GM12891 (cell line): ENCODE measurements at places on chromosomes 2 and 18.

GRCh38 chr18:10002280-10002679, 88.5 kb downstream of the VAPA start:
- DNase-seq, result no peak

DNA sequence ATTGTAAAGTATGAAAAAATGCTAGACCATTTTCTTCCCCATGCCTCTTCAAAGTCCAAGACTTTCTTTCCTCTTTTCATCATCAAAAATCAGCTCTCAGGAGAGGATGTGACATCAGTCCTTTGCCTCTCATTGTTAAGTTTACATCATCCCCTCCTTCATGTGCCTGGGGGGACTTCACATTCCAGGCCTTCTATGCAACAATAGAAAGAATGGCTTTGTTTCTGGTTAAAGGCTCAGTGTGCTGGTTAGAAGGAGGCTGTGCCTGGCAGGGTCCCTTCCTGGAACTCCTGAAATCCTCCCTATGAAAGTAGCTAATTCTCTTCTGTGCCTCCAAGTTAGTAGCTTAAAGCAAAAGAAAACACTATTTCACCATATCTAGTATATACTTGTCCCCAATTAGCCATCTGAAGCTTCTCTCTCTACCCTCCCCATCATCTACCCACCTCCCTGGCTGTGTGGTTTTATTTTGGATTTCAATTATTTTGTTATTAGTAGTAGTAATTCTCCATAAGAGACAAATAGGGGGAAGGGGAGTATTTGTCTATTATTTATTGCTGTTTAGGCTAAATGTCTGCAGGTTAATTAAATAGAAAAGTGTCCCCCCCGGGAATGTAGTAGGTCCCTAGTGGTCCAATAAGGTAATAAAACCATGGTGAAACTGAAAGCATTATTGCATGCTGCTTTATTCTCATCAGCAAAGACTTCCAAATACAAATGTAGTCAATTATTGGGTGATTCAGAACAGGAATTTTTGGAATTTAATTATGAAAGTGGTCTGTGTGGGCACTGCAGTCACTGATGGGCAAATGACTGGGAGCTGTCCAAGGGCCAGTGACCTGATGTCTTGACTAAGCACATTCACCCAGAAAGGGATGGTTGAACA, 69.0 kb downstream of the CPO start:
- DNase-seq, result no peak

DNA sequence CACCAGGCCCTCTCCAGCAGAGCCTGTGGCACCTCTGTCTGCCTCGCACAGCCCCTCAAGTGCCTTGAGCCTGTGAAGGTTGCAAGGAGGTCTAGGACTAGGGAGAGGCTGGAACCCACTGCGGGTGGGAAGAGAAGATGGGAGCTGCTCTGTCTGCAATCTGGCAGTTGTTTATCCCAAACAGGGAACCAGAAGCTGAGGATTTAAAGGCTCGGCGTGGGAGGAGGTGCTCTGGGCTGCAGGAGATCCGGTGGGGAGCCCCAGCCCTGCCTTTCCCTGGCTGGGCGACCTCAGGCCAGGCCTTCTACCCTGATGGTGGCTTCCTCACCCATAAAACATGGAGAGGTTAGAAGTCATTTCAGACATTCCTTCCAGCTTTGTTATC, 174.1 kb downstream of the SMAD7 start:
- no peak for DNase-seq

DNA sequence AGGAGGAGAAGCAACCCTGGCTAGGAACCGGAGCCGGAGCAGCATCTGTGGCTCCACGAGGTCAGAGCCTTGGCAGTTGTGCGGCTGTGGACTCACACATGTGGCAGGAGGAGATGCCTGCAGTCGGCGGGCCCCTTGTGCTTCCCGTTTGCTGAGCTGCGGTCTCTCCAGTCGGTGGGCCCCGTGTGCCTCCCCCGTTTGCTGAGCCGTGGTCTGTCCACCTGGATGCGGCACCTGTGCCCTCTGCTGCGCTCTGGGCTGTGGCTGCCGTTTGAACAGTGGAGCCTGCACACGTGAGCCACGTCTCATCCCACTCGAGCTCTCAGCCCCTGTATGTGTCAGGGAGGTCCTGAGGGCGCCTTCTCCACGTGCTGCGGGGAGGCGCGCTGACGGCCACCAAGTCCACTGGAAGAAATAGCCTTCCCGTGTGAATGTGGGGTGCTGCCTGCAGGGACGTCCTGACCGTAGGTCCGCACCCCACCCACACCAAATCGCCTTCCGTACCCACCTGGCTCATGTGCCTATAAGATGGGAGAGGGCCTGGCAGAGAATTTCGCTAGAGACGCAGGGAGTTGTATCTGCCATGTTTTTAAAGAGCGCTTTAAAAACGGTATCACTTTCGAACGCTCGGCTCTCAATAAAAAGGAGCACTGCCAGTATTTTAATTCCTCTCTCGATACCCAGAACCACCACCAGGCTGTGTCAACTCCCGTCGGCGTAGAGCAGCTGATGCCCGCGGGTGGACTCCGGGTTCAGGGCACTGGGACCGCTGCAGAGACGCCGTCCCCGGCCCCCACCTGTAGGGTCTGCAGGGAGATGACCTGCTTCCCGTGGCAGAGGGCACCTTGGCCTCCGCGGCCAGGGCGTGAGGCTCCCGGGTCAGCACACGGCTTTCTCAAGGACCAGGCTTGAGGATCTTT, 117.0 kb downstream of the NFATC1 start:
- DNase-seq, result no peak

GRCh38 chr2:15653806-15654726, 62.4 kb downstream of the DDX1 start:
- no peak for DNase-seq
